ENCODE measurements at places on chromosomes 5 and 9. TPM values are rescaled to one million over a fixed set of nuclear protein-coding genes. Genes with fewer than 3 reads are reported as not detected.

Gene SPATA31C1
- total RNA-seq: not detected

Gene ALG2
- 25.7 TPM for total RNA-seq

Gene TSLP
- total RNA-seq: 0.59 TPM

Gene RELL2
- 1.1 TPM for total RNA-seq

Gene CCDC69
- 7.0 TPM for total RNA-seq

Gene LECT2
- total RNA-seq: not detected

Gene MYMK
- 0.89 TPM for total RNA-seq

Gene C9orf153
- 0.79 TPM for total RNA-seq

Gene HACD4
- total RNA-seq: 4.7 TPM

Gene CTNND2
- 1.4 TPM for total RNA-seq

Gene SPINK7
- total RNA-seq: 0.59 TPM
